Thymus (tissue), 14 donors: ENCODE measurements at places on chromosomes 2 and 18. TPM values are rescaled to one million over a fixed set of nuclear protein-coding genes. Genes with fewer than 3 reads are reported as not detected.

The KCNE4 gene
- 0.71 TPM for total RNA-seq

GRCh38 chr2:238064376-238064775 lies 3.6 kb downstream of the SCLY start:
- no peak for DNase-seq
- H3K27me3 ChIP-seq = no peaks in the 10 kb centered on the region
- peaks cover 11% of the 10 kb centered on the region for H3K36me3 ChIP-seq
- no peak overlapping the region for H3K4me3 ChIP-seq

- H3K4me1 ChIP-seq = peaks cover 16% of the 10 kb centered on the region
- H3K4me3 ChIP-seq = no peak overlapping the region
- H3K27ac ChIP-seq = no peak overlapping the region
- H3K27me3 ChIP-seq = no peaks in the 10 kb centered on the region
- no peak for DNase-seq
These were observed 2.1 kb downstream of the HADHB start for GRCh38 chr2:26246818-26247217.

- H3K4me3 ChIP-seq = no peak overlapping the region
- no peaks in the 10 kb centered on the region for H3K36me3 ChIP-seq
- H3K4me1 ChIP-seq = no peaks in the 10 kb centered on the region
These were observed 90.6 kb upstream of the LDAH start for GRCh38 chr2:20913491-20913890.

GRCh38 chr2:21310493-21310892 lies 186.7 kb downstream of the TDRD15 start:
- no peaks in the 10 kb centered on the region for H3K4me1 ChIP-seq
- H3K4me3 ChIP-seq = no peak overlapping the region
- H3K36me3 ChIP-seq = no peaks in the 10 kb centered on the region
- H3K27ac ChIP-seq = no peak overlapping the region
- DNase-seq = no peak
- no peaks in the 10 kb centered on the region for H3K27me3 ChIP-seq

GRCh38 chr2:225994748-225995405 lies 595.4 kb downstream of the NYAP2 start:
- H3K4me1 ChIP-seq = no peaks in the 10 kb centered on the region
- no peak overlapping the region for H3K27ac ChIP-seq
- DNase-seq = no peak
- H3K36me3 ChIP-seq = no peaks in the 10 kb centered on the region

GRCh38 chr2:168974428-168974827 lies 56.7 kb downstream of the ABCB11 start:
- H3K36me3 ChIP-seq = no peaks in the 10 kb centered on the region
- no peak overlapping the region for H3K4me3 ChIP-seq
- DNase-seq = no peak
- H3K27ac ChIP-seq = no peak overlapping the region

- H3K27me3 ChIP-seq = no peaks in the 10 kb centered on the region
- DNase-seq = no peak
- H3K4me3 ChIP-seq = no peak overlapping the region
- no peaks in the 10 kb centered on the region for H3K36me3 ChIP-seq
- H3K4me1 ChIP-seq = no peaks in the 10 kb centered on the region
These were observed 92.7 kb upstream of the ST6GAL2 start for GRCh38 chr2:106978647-106979046.
